Upper lobe of right lung (tissue), 1 donor: ENCODE measurements at places on chromosomes 2 and 18. TPM values are rescaled to one million over a fixed set of nuclear protein-coding genes. Genes with fewer than 3 reads are reported as not detected.

Gene GPAT2
- total RNA-seq = 3.2 TPM

Gene B3GNT7
- 53.5 TPM for total RNA-seq

Gene ASB18
- not detected for total RNA-seq

Gene IKZF2
- total RNA-seq = 16.4 TPM

Gene ATP5F1A
- total RNA-seq = 254 TPM
